ENCODE measurements at places on chromosomes 2 and 18.
A peak's percentile ranks its signal among the peaks of the same experiment; 100 is the strongest.

- DNase-seq, result peak; percentile 65
Observed at GRCh38 chr2:234488913-234489451, 7.9 kb downstream of the ARL4C start.

GRCh38 chr18:70181725-70182124 is 23.8 kb downstream of the RTTN start:
- no peak for DNase-seq

DNA sequence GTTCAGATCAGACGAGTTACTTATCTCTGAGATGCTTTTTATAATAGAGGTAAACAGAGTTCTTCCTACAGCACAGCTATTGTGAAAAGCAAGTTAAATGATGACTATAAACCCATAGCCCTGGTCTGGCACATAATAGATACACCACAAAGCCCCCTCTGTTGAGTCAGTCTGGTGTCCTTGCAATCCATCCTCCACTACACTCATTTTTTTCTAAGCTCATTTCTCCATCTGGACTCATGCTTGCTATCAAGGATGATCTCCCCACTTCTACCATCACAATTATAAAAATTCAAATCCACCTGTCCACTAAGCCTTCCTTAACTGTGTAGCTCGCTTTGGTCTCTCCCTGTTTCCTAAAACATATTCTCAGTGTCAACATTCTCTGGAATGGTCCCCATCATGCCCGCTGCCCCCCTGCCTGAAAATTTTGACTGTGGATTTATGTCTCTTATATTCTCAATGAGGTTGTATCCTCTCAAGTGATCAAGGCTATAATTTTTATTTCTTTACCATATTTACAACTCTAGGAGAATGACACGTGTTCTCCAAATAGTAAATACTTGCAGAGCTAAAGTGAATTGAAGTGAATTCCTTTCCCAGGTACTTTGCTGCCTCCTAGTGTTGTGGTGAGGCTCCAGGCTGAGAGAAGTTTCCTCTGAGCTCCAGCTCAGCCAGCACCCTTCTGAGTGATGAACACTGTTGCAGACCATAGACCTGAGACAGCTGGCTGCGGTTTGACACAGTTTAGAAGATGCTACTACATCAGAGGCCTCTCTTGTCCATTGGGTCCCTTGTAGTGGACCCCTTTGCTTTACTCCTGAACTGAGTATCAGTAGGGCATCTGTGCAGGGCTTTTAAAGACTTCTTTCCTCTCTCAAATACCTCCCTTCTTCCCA is 108.7 kb downstream of the DPP10 start:
- DNase-seq, result no peak

GRCh38 chr2:129118296-129118695 is 799.6 kb upstream of the HS6ST1 start:
- DNase-seq, result no peak

- no peak for DNase-seq
Observed at GRCh38 chr2:12613137-12613835, 103.5 kb upstream of the TRIB2 start.

- DNase-seq, result no peak
Observed at GRCh38 chr2:233976087-233976486, 58.9 kb downstream of the TRPM8 start.

GRCh38 chr18:27652480-27653121 is 467.5 kb upstream of the CHST9 start:
- no peak for DNase-seq

GRCh38 chr2:6787376-6787775 is 78.3 kb downstream of the CMPK2 start:
- no peak for DNase-seq

DNA sequence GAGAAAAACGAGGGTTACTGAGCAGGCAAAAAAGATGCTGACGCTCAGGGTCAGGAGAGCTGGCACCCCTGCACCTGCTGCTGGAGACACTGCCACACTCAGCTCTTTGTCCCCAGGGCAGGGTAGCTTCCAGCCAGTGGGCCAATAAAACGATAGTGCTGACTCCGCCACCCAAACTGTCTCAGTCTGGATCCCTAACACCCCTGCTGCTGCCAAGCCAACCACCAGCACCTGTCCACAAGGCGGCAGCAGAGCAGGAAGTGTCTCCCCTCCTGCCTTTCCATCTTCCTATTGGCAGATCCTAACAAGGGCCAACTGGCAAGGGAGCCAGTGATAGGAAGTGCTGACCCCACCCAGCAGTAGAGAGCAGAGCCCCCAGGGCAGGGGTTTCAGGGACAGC is 531.5 kb upstream of the SALL3 start:
- no peak for DNase-seq

DNA sequence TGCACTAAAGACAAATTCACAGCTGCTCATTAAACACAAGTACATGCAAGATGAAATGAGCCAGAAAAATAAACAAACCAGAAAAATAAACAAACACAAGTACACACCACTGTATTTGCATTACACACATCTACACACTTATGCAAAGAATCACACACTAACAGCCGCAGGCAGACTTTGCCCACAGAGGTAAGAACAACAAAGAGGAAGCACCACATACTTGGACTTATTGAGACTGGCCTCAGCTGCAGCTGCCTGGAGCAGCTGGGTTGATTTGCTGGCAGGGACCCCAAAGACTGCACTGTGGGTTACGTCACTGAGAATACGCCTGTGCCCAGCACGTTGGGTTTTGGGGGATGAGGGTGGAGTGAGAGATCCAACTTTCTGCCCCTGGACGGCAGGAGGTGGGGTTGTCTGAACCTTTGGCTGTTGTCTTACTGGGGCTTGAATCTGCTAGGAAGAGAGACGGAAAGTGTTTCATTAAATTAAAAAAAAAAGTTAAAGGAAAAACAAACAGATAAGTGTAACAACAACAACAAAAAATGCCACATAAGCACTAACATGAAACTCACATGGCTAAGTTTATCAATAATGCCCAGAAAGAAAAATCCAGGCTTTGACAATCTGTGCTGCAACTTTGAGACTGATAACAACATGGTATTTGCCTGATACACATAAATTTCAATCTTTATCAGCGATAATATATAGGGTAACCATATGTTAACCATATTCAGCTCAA is 71.9 kb upstream of the NFU1 start:
- DNase-seq, result no peak

DNA sequence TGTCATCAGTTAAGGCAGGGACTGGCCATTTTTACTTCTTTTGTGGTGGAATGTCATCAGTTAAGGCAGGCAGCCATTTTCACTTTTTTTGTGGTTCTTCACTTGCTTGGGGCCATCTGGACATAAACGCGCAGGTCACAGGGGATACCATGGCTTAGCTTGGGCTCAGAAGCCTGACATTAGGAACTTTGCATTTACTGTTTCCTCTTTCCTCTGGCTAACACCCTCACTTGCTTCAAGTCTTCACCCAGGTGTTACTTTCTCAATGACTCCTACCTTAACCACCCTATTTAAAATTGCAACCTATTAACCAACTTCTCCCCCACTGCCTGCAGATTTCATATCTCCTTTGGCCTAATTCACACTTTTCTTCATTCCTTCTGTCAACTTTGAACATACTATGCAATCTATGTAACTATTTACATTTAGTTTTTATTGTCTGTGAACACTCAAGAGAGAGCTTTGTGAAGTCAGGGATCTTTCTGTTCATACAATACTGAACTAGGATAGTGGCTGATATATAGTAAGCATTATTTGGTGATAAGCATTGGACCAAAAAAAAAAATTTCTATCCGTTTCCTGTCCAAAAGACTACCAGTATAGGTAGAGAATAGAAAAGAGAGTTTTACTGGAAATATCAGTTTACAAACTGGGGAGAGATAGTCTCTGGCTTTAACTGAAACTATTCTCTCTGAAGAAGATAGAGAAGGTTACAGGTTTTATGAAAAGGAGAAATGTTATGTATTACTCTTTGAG is 600.1 kb upstream of the ZNF804A start:
- no peak for DNase-seq

DNA sequence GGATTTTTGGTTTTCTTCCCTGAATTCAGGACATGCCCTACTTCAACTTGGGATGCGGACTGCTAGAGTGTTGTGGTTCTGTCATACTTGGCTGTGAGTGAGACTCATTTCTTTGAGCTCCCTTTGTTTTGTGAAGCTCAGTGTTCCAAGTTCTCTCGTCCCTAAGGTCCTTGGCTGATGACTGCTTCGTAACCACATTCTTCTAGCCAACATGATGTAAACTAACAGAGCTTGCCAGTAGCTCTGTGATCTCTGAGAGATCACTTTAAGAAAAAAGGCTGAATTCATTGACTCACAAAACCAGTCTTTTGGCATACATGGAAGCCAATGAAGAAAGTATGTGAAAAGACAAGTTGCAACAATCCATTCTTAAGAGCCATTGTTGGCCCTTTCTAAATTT is 96.9 kb upstream of the MSTN start:
- DNase-seq, result no peak

DNA sequence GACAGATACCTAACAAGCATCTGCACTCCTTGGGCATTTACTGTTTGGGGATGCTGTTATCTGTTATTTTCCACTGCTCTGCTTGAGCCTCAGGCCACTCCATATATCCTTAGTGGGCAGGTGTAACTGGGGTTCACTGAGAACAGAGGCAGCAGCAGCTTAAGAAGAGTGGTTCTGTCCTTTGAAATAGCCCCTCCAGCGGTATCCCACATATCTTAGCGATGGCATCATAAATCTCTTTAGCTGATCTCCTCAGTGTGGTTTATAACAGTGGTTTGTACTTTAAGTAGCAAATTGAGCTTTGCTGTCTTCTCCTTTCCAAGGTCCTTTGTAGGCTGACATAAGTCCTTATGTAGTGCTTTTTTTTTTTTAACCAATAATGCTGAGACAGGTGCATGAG is 79.7 kb upstream of the RPRM start:
- DNase-seq, result no peak

DNA sequence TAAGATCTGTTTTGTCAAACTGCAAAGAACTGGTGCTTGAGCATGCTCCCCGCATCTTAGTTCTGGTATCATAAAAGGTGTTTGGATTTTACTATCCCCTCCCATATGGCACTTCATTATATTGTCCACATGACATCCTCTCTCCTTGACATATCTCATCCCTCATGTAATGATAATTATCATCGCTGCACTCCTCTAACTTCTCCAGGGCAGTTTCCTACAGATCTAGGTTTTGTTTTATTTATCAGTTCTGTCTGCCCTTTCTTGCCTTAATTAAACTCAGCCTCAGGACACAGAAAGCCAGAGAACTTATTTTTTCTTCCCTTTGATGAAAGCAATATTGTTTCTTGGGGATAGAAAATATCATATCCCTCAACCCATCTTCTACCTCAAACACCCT is 129.6 kb upstream of the DDX18 start:
- no peak for DNase-seq

GRCh38 chr2:45153121-45153520 is 143.9 kb upstream of the SIX2 start:
- DNase-seq, result no peak

GRCh38 chr2:172905937-172906811 is 169.5 kb upstream of the MAP3K20 start:
- no peak for DNase-seq

GRCh38 chr2:886072-887022 is 64.3 kb upstream of the SNTG2 start:
- DNase-seq, result no peak

GRCh38 chr2:19426144-19426543 is 67.7 kb upstream of the OSR1 start:
- no peak for DNase-seq
